ENCODE measurements at places on chromosomes 16 and 17.
A peak's percentile ranks its signal among the peaks of the same experiment; 100 is the strongest.

GRCh38 chr17:71725811-71726210 lies 395.0 kb upstream of the SOX9 start:
- no peaks in the 10 kb centered on the region for H3K27me3 ChIP-seq
- DNase-seq, result no peak
- no peak overlapping the region for H3K4me3 ChIP-seq
- H3K27ac ChIP-seq, result no peak overlapping the region

DNA sequence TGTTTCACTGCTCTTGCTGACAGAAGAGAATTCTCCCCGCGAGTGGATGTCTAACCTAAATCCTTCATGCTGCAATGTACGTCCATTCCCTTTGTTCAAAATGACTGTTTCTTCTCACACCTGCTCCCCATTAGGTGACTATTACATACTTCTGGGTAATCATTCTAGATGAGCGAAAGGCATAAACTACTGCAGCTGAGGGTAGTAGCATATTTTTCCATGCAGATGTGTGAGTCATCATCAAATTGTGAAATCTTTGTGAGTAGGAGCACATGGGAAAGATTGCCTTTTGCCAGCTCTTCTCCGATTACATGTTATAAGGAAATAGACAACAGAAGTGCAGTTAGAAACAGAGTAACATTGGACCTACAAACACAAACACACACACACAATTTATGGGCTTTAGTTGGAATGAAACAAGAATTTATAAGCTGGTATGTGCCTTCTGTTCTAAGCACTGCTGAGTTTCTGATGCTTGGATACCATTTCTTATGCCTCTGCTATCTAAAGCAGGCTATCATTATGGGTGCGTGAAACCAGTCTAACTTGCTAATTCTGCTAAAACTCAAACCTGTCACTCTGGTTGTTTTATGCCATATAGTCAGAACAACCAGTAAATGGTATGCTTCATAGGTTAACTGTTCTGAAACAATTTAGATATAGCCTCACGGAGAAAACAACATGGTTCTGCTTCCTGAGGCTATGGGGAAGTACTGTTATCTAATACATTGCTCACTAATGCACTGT lies 346.9 kb upstream of the PSMD7 start:
- no peak for DNase-seq
- no peak overlapping the region for H3K4me3 ChIP-seq
- H3K36me3 ChIP-seq, result no peaks in the 10 kb centered on the region
- H3K27ac ChIP-seq, result peak overlapping the region; percentile 40
- H3K27me3 ChIP-seq, result no peaks in the 10 kb centered on the region
- peaks cover 18% of the 10 kb centered on the region for H3K4me1 ChIP-seq

DNA sequence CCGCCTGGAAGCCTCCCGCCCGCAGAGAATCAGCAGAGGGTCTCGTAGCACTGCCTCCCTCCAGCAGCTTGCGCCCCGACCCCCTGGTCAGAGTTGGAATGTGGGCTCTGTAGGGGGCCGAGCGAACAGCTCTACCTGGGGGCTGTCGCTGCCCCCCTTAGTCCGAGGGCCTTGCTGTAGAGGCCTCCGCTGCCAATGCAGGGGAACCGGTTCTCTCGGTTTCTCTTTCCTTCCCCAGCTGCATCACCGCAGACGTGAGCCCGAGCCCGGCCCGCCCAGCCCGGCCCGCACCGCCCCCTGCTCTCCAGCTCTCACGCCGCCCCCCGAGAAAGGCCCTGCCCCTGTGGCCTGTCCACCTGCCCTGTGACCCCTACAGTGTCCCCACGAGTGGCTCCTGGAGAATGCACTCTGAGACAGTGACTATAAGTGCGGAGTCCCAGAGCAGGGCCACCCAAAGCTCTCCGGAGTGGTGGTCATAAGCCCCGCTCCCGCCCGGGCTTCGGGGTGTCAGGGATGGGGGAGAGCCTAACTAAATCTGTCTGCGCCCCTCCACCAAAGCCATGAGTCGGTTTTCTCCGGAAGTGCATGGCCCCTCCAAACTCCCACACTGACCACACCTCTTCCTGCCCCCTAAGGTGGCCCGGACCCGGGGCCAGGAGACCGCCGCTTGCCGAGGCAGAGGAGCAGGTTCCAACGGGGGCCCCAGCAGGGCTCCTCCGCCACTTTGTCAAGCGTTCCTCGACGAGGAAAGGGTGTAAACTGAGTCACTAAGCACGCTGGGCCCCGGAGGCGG lies 1.7 kb downstream of the ARHGAP27 start:
- no peaks in the 10 kb centered on the region for H3K4me1 ChIP-seq
- no peak overlapping the region for H3K27ac ChIP-seq
- no peak for DNase-seq

DNA sequence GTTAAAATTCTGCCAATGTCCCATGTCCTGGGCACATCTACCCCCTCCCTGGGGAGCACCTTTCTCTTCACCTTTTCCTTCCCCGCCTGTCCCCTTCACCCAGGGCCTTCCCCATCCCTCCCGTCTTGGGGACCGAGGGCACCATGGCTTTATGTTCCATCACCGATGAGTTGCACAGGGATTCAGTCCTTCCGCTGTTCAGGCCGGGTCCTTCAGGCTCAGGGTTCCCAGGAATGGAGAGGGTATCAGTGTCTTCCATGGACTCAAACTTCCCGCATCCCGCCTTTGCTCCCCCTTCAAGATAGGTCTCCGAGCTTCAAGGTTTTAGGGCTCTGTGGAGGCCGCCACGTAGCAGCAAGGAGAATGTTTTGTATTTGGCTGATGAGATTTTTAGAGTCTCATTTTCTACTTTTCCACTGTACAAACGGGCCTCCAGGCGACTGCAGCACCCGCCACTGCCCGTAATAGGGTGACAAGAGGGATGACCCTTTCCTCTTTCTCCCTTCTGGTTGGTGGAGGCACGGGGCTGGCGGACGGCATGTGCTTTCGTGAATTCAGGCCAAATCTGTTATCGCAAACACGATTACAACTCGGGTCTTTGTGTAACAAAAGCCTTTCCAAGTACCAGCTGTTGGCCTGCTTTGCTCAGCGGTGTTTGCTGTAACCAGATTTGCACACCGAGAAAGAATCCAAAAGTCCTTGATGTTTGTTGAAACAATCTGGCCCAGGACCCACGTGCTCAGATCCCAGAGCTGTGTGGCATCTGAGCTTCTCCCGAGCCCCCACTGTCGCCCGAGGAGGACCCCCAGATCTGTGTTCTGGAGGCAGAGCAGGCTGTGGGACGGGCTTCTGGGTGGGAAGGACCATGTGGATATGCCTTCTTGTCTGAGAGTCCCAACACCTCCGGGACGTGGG lies 236.3 kb downstream of the SEC14L1 start:
- H3K27ac ChIP-seq, result peak overlapping the region; percentile 95
- H3K4me1 ChIP-seq, result peaks cover 81% of the 10 kb centered on the region
- H3K27me3 ChIP-seq, result no peaks in the 10 kb centered on the region
- DNase-seq, result peak; percentile 78

DNA sequence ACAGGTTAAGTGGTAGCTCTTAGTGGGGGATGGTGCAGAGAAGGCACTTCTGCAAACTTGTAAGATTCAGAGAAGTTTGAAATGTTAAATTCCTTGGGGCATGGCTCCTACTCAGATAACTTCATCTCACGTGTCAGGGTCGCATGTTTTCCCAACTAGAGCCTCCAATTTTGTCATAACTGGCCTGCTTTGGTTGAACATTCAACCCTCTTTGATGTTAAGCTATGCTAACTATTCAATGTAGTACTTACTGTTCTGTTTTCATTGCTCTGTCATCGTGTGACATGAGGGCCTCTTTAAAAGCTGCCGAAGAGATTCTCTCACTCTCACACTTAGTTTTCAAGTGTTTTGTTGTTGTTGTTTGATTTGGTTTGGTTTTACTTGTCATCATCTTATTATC lies 280.8 kb downstream of the CDH11 start:
- H3K36me3 ChIP-seq, result no peaks in the 10 kb centered on the region
- no peak for DNase-seq
- no peaks in the 10 kb centered on the region for H3K4me1 ChIP-seq
- no peak overlapping the region for H3K27ac ChIP-seq

GRCh38 chr17:72665852-72666851 lies 426.3 kb downstream of the SLC39A11 start:
- no peak overlapping the region for H3K4me3 ChIP-seq
- H3K27me3 ChIP-seq, result no peaks in the 10 kb centered on the region
- H3K4me1 ChIP-seq, result no peaks in the 10 kb centered on the region
- no peaks in the 10 kb centered on the region for H3K36me3 ChIP-seq
- DNase-seq, result peak; percentile 34

- peaks cover 45% of the 10 kb centered on the region for H3K27me3 ChIP-seq
- H3K4me3 ChIP-seq, result no peak overlapping the region
- H3K36me3 ChIP-seq, result no peaks in the 10 kb centered on the region
Observed at GRCh38 chr17:45240905-45241327, 19.2 kb downstream of the FMNL1 start.
